ENCODE measurements at places on chromosomes 7 and 10.

- DNase-seq: no peak
Measured at GRCh38 chr10:122669842-122670241, 29.8 kb downstream of the C10orf120 start.

DNA sequence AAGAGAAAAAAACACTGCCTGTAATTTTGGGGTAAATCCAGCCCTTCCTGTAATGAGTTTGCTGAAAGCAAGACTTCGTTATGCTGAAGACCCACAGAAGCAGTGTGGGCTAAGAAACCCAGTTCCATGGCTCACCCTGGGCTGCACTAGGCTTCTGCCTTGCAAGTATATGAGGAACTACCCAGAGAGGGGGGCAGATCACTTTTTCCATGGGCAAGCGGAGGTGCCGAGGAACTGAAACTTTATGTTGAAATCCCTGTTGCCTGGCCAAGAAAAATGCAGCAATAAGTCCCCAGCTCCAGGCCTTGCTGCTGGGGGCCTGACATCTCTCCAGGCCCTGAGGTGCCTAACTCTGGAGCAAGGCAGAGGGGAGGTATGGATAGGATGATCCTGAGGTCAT, 8.5 kb downstream of the RASSF4 start:
- DNase-seq: no peak

DNA sequence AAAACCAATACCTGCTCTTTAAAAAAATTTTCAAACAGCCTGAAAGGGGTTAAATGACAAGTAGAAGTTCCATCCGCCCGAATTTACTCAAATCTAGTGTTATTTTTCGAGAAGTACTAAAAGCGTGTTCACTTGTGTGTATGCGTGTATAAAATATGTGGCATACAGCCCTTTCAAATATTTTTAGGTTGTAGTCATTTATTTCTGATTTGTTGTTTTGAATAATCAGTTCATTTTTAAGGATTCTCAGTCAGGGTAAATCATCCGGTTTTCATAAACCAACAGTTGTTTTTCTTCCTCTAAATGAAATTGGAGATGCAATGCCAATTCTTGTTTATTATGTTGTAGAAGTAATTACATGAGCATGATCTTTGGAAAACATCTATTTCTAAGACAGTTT, 6.9 kb upstream of the SUN1 start:
- no peak for DNase-seq

- DNase-seq: no peak
Measured at GRCh38 chr10:17085011-17085725, 44.4 kb downstream of the CUBN start.

GRCh38 chr10:6985644-6986043, 405.6 kb upstream of the PRKCQ start:
- no peak for DNase-seq

DNA sequence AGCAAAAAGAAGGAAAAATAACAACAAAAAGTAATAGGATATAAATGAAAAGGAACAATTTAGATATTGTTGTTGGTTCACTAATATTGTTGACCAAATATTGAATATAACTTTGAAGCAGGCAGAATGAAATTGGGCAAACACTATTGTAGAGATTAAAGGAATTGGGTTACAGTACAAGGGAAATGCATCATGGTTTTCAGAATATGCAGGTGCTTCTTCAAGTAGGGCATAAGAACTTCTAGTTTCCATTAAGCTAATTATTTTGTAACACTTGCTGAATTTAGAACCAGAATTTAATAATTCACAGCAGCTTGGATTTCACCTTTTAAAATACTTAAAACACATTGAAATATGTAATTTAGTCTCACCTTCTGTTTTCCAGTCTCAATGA, 36.5 kb downstream of the RPA3 start:
- no peak for DNase-seq

DNA sequence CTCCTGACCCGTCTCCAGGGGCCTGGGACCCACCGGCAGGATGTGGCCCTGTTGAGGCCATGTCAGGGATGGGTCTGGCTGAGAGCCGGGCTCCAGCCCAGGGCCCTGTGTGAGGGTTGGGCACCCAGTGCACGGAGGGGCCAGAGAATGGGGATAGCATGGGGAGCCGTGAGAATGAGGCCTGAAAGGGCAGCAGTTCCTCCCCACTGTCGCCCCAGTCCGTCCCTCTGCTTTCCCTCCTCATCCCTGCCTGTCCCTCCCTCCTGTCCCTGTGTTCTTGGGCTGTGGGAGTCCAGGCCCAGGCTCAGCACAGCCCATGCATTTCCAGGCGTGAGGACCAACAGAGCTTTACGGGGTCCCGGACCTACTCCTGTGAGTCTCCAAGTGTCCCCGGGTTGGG, 9.6 kb downstream of the LAT2 start:
- DNase-seq: no peak

DNA sequence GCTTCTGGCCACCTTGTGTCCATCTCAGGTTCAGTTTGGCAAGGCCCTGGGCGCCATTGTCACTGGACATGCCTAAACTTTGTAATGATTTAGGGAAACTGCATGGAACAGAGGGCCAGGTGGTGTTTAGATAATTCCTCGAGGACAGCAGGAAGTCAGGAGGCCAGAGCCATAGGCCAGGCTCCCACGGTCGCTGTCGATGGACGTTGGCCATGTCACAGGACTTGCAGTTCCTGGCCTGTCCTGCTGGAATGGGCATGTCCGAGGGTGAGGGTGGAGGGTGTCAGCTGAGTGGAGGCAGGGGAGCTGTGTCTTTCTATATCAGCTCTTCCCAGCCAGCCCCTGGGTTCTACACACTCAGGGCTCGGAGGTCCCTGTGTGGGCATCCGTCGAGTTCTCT, 107.9 kb upstream of the MACROH2A2 start:
- DNase-seq: no peak

DNA sequence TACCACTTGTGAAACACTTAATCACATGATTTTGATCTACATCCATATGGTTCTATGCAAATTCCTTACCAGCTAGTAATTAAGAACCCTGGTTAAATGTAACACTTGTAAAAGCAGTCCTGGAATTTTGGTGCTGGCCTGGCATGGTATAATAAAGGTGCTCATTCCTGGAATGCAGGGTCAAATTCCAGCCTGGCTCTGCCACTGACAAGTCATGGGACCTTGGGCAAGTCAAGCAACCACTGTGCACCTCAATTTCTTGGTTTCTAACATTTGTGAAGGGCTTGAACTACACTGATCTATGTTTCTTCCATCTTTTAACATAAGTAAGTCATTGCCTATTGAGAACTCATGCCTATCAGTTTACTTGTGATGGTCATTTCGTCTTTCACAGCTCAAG, 91.9 kb upstream of the PIK3CG start:
- no peak for DNase-seq

DNA sequence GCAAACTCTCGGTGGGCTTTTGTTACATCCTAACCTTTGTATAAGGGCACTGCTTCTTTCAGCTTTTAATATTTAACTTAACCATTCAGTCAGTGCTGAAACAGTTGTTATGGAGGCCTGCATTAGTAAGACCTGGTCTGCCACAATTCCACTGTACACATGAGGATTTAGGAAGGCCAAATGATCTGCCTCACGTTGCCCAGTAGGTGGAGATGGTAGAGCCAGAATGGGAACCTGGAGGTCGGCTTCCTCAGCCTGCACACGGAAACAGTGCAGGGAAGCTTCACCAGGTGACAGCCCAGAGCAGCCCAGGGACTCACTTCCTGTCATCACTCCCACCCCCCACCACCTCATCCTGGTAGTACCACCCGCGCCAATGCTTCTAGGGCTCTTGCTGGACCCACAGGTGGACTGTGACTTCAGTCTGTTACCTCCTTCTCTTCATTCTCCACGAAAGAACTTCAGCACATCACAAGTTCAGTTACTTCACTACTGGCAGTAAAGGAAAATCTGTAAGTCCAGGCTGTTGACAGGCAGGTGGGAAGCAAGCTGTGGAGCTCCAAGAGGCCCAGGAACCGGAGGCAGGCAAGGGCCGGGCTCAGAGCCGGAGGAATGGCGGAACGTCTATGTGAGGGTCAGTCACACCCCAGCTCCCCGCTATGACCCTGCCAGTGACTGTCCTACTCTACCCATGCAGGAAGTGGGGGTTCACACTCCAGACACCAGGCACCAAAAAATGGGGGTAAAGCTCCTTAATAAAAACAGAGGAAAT, 480.3 kb upstream of the C7orf33 start:
- no peak for DNase-seq

GRCh38 chr10:122140461-122140902, 130.6 kb upstream of the BTBD16 start:
- no peak for DNase-seq

DNA sequence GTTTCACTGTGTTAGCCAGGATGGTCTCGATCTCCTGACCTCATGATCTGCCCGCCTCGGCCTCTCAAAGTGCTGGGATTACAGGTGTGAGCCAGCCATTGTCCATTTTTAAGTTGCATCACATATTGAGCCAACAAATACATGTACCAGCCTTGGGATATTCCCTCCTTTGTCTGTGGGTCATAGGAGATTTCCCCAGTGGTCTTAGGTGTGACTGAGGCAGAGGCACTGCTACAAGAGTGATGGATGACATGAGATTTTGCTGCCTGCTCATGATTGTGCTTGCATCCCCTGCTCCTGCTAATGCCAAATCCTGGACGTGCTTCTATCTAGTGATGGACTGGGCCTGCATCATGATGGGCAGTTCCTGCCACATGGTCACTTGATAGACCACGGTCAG, 10.7 kb upstream of the GIMAP6 start:
- DNase-seq: no peak

- DNase-seq: no peak
Measured at GRCh38 chr7:70680743-70681468, 451.0 kb upstream of the GALNT17 start.

DNA sequence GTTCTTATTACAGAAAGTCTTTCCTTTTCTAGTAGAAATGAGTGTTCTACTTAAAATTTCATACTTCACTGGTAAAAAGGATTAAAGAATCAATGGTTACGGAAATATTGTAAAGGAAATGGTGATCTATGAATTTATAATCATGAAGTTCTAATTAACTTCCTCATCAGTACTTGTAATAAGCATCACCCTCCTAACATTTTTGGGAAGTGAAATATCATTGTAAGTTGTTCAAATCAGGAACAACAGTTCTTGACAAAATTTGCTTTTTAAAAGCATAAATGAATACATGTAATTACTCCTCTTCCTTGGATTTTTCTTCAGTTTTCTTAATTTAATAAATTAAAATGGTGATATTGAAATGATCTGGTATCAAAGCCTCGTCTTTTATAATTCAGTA, 5.6 kb upstream of the PCGF5 start:
- no peak for DNase-seq

GRCh38 chr7:66099551-66100407, 14.9 kb upstream of the CRCP start:
- DNase-seq: no peak

DNA sequence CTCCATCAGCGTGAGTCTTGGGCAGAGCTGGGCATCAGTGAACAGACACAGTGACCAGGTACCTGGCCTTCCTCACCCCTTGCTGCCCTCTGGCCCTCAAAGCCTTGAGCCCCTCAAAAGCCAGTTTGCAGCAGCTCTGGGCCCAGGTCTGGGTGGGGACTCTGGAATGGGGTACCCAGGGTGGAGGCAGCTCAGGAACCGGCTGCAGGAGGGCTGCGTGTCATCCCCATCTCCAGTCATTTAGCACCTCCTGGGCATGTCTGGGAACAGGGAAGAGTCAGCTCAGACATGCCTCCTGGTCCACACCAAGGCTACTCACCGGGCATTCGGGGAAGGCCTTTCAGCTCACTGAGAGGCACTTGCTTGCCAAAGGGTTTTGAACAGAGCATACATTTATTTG, 503.3 kb downstream of the TCERG1L start:
- no peak for DNase-seq

DNA sequence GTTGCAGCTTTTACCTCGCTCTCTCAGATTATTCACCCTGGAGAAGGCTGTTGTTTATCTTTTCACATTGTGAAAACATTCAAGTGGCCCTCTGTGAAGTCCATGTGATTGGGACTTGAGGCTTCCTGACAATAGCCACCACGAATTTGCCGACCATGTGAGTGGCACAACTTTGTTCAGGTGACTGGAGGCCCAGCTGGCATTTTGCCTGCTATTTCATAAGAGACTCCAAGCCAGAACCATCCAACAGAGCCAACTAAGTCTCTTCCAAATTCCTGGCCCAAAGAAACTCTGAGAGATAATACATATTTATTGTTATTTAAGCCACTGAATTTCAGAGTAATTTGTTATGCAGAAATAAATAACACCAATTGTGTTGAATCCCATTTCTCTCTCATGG, 38.2 kb upstream of the CCSER2 start:
- DNase-seq: no peak

- DNase-seq: no peak
Measured at GRCh38 chr7:84729284-84729683, 457.6 kb downstream of the SEMA3D start.

DNA sequence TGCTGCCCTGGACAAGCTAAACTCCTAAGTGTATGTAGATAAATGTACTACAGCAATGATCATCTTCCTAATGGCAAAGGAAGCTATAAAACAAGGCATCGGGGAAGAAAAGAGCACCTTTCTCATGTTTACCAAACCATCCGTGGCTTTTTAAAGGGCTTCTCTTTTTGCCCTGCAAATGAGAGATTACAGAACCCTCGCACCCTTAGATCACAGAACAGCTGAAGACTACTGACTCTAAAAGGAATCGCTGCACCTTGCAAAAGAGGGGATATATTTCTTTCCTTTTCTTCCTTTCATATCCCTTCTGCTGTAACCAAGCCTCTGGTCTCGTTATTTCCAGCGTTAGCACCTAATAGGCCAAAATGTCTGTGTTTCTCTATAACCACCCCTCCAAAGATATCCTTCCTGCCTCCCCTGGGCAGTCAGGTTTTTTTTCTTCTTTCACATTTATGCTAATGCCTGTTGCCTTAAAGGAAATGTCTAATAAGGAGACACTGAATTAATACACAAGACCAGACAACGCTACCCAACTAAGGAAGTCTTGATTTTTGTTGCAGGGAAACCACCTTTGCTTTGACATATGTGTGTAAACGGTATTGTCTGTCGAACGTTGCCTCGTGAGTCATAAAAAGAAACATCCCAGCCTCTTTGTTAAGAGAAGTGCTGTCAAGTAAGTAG, 10.5 kb downstream of the ST8SIA6 start:
- DNase-seq: no peak

- DNase-seq: no peak
Measured at GRCh38 chr7:54933643-54934042, 85.2 kb upstream of the EGFR start.

- no peak for DNase-seq
Measured at GRCh38 chr7:3349126-3349525, 48.1 kb downstream of the SDK1 start.

DNA sequence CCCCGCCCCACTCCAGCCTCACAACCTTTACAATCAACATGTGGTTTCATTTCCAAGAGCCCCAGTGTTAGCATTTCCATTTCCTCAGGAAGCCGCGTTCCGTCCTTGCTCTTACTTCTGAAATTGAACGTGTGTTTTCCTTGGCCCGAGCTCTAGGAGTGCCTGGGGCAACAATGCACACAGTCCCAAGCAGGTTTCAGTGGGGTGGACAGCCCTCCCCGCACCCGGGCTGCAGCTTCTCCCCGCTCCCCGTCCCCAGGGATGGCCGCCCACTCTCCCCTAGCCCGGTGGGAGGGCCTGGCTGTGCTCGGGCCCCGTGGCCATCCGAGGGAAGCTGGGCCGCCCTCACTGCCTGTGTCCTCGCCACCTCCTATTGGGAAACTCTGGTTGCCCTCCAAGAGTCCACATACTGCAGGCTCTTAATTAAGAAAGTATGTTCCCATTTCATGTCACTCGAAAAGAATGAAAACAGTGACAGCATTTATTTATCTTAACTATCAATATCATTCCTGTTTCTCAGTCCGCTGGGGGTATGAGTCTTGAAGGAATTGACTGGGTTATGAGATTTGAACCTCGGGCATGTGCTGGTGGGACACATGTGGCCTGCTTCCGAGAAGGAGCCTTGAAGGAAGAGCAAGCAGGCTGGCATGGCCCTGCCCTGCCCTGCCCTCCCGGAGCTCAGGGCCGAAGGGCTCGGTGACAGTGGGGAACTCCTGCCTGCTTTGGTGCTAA, 163.8 kb downstream of the GRK5 start:
- DNase-seq: no peak

Measured in NCI-H187 (cell line).